ENCODE measurements at places on chromosomes 3 and 15.

DNA sequence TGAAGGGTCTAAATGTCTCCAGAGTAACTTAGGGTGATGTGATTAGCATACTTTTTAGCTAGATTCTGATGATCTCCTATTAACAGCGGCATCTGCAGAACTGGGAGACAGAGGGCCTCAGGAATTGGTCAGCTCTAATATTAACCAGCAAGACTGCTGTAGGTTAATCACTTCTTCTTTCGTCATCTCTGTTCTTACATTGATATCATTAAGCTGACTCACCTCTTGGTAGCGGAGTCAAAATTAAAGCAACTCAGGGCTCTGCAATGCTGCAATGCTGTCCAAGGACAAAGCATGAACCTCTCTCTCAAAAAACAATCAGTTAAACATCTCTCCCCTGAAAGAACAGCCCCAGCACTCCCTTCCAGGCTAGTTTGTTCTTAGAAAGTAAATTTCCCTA lies 57.5 kb upstream of the TRA2B start:
- DNase-seq, result no peak

- DNase-seq, result no peak
These were observed 10.0 kb upstream of the MANF start for GRCh38 chr3:51375136-51375535.

DNA sequence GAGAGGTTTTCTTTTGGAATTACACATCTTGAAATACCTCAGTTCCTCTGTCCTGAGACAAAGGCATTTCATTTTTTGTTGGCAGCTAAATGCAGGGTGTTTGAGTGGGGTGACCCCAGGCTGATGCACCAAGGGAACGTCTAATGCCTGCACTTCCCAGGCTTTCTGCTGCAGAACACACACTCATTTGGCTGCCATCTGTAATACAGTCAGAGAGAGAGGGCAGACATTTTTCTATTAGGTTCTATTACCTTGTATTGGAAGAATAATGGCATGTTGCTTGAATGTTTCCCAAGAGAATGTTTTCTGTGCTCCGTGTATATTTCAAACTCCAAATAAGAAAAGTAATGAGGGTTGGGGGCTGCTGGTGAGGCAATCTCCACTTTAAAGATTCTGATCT lies 87.1 kb downstream of the PTPRG start:
- no peak for DNase-seq

- no peak for DNase-seq
These were observed 48.6 kb downstream of the FOXL2 start for GRCh38 chr3:138898301-138898700.
